ENCODE measurements at places on chromosomes 5 and 9.

DNA sequence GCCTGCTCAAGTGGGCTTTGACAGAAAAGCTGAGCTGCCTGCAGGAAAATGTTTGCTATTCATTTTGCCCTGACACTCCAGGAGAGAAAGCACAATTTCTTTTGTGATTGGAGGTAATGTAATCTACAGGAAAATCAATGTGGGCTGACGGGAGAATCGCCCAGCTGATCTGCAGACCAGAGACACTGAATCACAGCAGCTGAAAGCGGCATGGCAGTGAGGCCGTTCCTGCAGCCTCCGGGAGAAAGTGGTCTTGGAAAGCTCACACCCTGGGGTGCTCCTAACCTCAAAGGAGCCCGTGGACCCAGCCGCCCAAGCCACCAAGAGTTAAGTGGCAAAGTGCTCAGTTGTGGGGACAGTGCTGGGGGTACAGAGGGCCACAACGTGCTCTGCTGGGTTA is 593.6 kb downstream of the BNC2 start:
- DNase-seq = no peak

- no peak for DNase-seq
Observed at GRCh38 chr5:52702877-52703276, 84.8 kb upstream of the ITGA1 start.

DNA sequence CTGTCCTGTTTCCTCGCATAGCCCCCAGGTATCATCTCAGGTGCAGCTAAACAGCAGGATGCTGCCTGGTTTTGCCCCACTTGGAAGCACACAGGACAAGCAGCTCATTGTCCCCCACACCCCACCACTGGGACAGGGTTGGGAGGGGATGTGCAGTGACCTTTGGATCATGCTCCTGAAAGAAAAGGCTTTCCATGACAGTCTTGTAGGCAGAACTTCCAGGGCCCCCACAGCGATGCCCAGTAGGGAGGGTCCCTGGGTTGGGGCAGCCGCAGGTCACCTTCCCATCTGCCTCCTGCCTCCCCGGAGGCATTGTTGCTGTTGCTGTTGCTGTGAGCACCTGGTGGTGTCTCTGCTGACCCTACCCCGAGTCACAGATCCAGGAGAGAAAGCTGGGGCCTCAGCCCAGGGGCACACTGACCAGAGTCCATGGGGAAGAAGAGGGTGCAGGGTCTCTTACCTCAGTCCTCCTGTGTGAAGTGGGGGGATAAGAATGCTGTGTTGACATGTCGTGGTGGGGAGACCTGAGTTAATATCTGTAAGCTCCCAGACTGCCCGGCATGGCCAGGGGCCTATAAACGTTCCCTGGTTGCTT is 8.5 kb downstream of the CEP72 start:
- no peak for DNase-seq

GRCh38 chr5:171409164-171410136 is 10.0 kb upstream of the FGF18 start:
- DNase-seq = no peak

- no peak for DNase-seq
Observed at GRCh38 chr5:91243852-91244251, 139.3 kb downstream of the ARRDC3 start.

- DNase-seq = no peak
Observed at GRCh38 chr5:43401827-43402226, 10.4 kb downstream of the CCL28 start.

GRCh38 chr9:91534374-91534773 is 110.7 kb upstream of the NFIL3 start:
- no peak for DNase-seq

DNA sequence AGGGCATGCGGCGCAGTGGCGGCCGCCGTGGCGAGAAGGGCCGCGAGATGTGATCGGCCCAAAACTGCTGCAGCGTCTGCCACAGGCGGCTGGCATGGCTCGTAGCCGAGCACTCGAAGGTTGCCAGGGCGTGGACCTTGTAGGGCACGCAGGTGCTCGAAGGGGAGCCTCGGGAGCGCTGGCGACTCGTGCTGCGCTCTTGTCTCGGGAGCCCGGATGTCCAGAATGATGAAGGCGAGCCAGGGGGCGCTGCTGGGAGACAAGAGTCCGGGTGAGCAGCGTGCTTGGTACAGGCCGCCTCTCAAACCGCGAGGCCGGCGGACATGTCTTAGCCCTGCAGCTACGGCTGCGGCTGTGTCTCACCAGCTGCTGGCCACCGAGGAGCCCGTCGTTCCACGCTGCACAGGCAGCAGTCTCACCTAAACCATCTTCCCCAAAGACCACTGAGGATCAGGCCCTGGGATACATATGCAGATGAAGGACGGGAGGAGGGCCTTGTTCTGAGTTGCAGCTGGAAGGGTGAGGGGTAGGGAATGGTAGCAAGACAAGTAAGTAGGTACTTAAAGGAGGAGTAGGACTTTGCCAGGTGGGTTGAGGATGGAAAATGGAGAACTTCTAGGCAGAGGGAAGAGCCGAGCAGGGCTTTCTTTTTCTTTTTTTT is 1.7 kb downstream of the CBY3 start:
- DNase-seq = no peak

GRCh38 chr9:136079916-136080246 is 15.2 kb downstream of the NACC2 start:
- no peak for DNase-seq

DNA sequence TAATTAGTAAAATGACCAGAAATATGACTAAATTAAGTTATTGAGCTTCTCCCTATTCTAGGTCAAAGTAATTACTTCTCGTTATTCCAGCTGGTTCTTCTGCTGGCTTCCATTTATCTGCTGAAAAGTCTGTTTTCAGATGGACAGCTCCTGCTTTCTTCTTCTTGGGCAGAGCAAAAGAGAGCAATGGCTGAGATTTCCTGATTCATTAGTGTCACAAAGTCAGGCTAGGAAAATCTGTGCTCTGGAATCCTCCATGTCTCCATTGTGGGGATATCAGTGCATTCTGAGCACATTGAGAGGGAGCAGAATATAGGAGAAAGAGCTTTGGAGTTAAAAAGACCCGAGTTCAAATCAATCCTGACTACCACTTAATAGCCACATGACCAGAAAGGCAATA is 33.7 kb upstream of the NRG2 start:
- no peak for DNase-seq

- no peak for DNase-seq
Observed at GRCh38 chr5:139468421-139468931, 2.3 kb upstream of the SMIM33 start.

GRCh38 chr5:159705948-159706347 is 210.3 kb upstream of the ADRA1B start:
- no peak for DNase-seq

GRCh38 chr5:120988491-120988890 is 524.4 kb downstream of the PRR16 start:
- DNase-seq = no peak

DNA sequence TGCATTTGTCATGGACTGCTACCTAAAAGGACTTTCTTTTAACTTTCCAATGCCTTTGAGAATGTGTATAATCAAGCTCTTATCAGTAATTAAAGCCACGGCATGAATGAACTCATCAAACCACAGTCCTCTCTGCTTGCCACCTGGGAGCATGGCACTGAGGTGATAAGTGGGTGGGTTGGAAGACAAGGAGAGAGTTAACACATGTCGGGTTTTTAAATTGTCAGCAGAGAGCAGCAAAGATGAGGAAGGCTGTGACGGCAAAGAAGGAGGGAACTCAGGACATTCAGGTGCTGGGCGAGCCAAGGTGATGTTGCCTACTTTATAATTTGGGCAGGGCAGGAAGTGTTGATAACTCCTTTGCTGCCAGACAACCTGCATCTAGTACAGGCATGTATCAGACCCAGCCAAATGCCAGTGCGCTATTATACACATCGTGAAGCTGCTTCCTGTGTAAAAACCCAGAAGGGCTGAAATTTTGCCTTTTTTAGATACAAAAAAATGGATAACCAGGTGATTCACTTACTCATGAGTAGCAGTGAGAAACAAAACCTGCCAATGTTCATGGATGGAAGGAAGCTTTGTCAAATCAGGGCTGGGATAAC is 269.1 kb downstream of the KIF4B start:
- DNase-seq = no peak

GRCh38 chr5:1161833-1162229 is 39.6 kb upstream of the SLC6A19 start:
- DNase-seq = no peak

DNA sequence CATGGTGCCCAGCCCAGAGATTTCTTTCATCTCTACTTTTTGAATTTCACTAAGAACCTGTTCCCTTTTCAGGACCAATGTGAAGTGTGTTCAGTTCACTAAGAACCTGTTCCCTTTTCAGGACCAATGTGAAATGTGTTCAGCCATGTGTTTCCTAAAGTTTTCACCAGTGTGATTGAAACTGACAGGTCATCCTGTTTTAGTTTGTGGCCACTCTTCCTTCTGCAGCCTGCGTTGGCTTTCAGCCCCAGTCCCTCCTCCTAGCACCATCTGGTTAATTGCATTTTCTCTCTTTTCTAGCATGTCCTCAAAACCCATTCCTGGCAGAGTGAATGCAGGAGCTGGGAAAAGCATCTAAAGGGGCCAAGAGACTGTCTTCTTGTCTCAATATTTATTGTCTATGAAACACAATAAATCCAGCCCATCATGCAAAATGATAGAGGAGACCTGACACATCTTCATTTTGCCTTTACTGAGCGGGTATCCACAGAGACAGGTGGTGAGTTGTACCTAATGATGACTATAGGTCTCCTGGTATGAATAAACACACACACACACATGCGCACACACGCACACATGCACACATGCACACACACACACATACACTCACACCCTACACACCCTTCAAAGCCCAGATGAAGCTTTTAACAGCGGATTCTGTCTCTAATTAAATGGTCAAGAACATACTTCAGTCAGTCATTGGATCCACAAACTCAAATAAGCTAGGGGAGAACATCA is 6.1 kb upstream of the PANK3 start:
- DNase-seq = no peak

DNA sequence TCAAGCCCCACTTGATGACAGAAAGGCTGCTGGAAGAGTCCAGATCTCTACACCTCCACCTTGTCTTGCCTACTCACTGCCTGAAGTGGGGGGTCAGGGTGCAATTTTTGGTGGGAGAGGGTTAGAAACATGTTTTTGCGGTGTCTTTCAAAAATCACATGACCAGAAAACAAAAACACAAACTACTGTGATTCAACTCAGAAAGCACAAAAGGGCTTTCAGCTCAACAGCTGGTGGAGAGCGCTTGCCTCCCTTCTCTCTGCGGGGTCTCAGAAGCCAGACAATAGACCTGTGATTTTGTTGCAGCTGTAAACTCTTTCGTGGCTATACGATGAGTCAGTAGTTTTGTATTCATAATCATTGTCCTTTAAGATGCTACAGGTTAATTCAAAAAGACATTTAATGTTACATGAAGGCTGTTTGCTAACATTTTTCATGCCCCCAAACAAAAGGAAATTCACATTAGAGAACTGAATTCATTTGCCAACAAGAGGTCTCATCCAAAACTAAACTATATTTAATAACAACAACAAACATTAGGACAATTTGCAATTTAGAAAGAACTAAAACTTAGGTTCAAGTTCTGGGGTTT is 172.6 kb upstream of the RAI14 start:
- DNase-seq = no peak

GRCh38 chr9:18368206-18368605 is 105.7 kb upstream of the ADAMTSL1 start:
- DNase-seq = no peak

DNA sequence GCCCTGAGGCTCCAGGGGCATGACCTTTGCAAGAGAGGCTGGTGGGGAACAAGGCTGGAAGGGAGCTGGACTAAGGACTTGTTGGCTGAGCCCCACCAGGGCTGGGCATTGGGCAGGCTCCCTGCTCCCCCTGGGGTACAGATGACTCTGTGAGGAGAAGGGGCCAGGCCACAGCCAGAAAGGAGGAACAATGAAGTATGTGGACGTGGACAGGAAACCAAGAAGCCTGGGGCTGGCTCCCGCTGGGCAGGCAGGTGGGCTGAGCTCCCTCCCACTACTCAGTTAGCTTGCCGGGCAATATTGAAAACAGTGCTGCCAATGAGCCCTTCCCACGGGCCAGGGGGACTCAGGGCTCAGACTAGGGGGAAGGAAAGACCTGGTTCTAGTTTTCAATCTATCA is 66.1 kb upstream of the SPTLC1 start:
- DNase-seq = no peak

- DNase-seq = no peak
Observed at GRCh38 chr5:81786991-81787390, 36.1 kb upstream of the SSBP2 start.

- DNase-seq = no peak
Observed at GRCh38 chr5:3281366-3281765, 314.3 kb upstream of the IRX1 start.

DNA sequence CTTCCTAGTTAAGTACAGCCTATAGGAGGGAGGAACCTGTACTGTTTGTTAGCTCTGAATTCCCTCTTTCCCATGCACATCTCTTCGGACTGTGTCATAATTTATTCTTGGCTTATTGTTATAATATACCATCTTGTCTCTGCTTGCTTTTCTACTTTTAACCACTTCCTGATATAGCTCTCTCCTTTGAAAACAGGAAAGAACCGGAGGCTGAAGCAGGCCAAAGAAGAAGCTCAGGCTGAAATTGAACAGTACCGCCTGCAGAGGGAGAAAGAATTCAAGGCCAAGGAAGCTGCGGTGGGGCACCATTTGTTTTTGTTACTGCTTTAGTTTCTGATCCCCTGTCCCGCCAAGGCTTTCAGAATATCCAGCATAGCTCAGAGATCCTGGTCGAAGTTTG is 4.8 kb downstream of the ATP6V1G1 start:
- no peak for DNase-seq

DNA sequence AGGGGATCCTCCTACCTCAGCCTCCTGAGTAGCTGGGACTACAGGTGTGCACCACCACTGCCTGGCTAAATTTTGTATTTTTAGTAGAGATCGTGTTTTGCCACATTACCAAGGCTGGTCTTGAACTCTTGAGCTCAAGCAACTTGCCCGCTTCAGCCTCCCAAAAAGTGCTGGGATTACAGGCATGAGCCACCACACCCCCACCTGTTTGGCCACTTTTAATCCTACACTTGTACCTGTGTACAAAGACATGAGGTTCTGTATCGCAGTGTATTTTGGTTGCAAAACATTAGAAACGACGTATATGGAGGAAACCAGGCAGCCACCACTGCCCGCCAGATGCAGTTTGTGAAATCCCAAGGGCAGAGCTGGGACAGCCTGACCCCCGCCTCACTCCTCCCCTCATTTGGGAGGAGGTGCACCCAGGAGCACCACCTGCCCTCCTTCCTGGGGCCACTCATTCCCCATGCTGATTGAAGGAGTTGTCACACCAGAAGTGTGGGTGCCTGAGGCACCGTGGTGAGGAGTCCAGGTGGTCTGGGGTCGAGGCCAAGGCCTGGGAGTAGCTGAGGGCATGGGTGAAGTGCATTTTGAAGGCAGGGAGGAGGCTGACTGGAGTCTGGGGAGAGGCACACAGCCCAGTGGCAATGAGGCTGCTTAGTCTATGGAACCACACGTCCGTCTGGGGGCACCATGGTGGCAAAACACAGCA is 39.3 kb upstream of the OLFM1 start:
- DNase-seq = no peak

GRCh38 chr9:135809166-135809565 is 98.2 kb downstream of the CAMSAP1 start:
- DNase-seq = no peak

- DNase-seq = no peak
Observed at GRCh38 chr5:175094461-175094860, 349.5 kb downstream of the DRD1 start.
